ELR (cell line): ENCODE measurements at places on chromosomes 12 and 14.

GRCh38 chr14:65320661-65321308 is 91.7 kb upstream of the FUT8 start:
- no peak for DNase-seq

- no peak for DNase-seq
Observed at GRCh38 chr12:12788131-12788530, 2.7 kb downstream of the APOLD1 start.

DNA sequence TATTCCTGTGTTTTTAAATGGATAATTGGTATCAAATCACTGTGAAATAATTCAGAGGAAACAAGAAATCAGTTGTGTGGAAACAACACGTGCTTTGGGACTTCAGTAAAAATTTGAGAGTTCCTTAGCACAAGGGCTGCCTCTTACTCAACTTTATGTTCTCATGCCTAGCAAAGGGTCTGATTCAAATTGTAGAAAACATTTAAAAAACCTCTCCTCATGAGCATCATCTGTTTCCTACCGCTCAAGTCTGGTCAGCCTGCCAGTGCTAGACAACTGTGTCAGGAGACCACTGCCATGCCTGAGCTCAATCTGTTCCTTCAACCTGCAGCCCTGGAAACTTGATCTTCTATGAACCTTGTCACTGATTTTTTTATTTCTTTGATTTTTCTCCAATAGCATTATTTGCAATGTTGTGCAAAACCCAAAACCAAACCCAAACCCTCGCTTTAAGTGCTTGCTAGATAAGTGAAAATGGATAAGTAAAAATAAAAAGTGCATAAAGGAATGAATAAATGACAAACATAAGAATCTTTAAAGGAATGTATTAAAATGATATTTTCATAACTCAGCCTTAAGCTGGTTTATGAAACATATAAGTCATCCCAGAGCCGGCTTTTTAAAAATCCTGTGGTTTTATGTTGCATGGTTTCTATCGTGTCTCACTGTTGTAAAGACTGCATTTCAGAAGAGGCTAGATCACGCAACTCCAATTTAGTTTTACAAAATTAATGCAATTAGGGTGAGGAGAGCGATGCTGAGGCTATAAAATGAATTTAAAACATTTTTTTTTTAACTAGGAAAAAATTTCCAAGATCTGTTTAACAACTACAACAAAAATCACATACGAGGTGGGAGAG is 361.2 kb upstream of the PDE3A start:
- no peak for DNase-seq

- DNase-seq: no peak
Observed at GRCh38 chr12:57235728-57236131, 6.2 kb downstream of the SHMT2 start.

DNA sequence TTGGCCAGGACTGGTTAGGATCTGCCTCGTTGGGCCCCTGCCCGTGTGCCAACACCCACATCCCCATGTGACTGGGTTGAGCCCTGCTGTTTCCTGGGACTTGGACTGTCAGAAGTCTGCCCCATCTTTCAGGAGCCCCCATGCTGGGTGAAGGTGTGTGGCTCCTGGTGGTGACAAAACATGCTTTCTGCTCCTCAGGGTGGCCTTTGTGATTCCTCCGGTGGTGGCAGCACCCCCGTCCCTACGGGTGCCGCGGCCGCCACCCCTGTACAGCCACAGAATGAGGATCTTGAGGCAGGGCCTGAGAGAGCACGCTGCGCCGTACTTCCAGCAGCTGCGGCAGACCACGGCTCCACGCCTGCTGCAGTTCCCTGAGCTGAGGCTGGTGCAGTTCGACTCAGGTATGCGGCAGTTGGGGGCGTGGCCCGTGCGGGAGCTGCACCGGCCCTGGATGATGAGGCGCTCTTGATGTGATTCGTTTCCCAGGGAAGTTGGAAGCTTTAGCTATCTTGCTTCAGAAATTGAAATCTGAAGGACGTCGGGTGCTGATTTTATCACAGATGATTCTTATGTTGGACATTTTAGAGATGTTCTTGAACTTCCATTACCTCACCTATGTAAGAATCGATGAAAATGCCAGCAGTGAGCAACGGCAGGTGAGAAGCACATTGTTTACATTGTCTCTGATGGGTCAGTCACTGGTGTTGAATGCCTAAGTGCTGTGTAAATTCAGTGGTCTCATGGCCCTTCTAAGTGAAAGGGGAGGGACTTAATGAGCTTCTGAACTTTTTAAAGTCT is 80.0 kb downstream of the EP400 start:
- DNase-seq: peak; percentile 52

GRCh38 chr12:104997541-104997940 is 11.4 kb downstream of the NOPCHAP1 start:
- DNase-seq: no peak

DNA sequence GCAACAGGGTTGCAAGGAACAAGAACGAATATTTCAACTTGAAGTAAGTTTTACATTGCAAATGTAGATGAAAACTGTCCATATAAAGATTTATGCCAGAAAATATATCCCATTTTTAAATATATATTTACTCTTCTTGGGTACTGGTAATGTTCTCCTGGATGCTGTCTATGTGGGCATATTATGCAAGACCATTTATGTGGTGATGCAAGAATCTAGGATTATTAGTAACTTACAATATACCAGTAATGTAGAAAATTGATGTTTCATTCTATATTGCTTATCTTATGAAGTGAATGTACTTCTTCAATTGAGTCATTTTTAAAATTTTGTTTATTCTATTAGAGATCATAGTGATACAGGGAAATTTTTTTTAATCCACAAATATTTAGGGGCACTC is 25.1 kb downstream of the FGFR1OP2 start:
- no peak for DNase-seq

DNA sequence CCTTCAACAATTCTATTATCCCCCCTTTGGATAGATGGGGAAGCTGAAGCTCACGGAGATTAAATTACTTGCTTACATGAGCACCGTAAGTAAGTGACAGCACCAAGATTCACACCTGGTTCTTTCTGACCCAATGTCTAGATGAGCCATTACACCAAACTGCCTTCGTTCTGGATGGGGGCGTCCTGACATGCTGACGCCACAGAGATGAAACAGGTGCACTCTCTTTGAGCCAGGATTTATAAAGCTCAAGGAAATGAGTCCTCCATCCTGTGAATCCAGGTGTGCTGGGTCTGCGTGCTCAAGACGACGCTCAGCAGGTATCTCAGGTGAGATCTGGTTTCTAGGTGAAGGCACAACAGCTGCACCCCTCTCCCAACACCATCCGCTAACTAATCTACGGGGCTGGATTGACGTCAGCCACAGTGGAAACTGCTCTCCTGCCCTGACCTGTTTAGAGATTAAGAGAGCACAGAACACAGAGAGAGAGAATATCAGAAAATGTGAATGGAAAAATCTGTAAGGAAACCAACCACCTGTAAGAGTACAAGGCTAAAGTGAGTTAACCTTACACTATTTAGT is 61.6 kb downstream of the KSR2 start:
- no peak for DNase-seq

- DNase-seq: no peak
Observed at GRCh38 chr12:109723311-109723881, 9.8 kb downstream of the FAM222A start.

- no peak for DNase-seq
Observed at GRCh38 chr14:65838565-65838964, 426.0 kb downstream of the FUT8 start.

DNA sequence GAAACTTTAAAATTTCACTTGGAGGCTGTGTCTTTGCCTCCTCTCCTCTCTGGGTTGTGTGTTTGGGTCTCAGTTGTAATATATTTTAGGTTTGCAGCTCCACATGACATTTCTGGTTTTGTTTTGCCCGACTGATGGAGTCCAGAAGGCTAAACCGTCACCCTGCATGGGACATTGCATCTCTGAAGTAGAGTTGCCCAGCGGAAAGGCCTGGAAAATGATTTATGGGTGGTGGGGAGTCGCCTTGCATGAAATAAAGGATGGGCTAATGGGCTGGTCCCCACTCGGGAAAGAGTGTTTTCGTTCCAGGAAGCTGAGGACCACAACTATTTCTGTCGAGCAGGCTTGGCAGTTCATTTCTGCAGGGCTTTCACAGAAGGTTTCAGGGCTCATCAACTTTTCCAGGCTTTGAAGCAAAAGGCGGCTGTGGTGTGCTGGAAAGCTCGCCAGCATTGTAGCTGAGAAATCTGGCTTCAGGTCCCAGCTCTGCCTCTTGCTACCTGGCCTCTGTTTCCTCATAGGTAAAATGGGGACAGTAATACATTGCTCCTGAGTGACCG is 74.8 kb upstream of the GSC start:
- no peak for DNase-seq

DNA sequence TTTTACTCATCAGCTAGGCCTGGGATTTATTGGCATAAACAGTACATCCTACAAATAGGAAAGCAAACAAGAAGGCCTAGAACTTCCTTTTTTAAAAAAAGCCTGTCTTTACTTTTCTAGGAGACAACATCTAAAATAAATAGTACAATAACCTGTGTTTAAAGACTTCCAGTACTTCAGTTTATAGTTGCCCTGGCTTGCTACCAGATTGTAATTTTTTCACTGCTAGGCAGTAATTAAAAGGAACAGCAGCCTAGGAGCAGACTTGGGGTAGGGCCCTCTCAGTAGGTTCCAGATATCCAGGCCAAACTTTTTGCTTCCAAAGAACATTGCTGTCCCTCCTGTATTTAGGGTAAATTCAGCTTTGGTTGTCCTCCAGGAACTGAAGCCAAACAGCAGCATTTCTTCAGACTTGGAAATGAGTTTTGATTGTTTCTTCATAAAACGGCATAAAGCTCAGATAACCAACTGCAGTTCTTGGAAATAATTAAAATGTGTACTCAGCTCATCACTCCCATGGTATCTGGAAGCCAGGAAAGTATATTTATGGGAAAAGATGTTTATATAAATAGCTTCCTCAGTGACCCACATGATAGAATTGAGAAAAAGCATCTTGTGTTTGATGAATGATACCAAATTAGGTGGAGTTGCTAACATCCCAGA is 61.7 kb downstream of the PPP1R36 start:
- DNase-seq: no peak

- no peak for DNase-seq
Observed at GRCh38 chr14:97143456-97143855, 346.3 kb downstream of the VRK1 start.

GRCh38 chr12:93219947-93220346 is 157.8 kb upstream of the NUDT4 start:
- no peak for DNase-seq

- DNase-seq: peak; percentile 40
Observed at GRCh38 chr12:1800401-1801302, 19.7 kb upstream of the LRTM2 start.

DNA sequence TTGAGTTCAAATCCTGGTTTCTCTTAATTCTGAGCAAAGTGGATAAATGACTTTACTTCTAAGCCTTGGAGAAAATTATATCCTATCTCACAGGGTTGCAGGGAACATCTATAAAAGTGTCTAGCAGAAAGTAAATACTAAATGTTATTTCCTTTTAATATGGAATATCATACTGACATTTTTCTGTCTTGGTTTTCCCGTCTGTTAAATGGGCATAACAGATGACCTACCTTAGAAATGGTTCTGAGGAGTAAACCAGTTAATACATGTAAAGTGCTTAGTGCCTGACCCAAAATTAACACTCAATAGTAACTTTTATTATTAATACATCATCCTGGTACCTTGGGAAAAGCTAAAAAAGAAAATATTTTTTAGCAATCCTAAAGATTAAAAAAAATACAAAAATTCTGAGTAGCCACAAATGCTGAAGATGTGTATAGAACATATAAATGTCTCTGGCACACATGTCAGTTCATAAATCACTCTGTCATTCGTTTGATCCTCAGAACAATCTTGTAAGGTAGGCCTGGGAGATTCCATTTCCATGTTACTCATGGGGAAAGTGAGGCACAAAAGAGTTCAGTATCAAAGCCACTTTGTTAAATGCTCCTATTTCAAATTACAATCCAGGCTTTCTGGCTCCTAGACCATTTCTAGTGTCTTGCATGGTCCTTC is 1.3 kb downstream of the VIPAS39 start:
- DNase-seq: no peak

- no peak for DNase-seq
Observed at GRCh38 chr14:91399868-91400640, 17.6 kb downstream of the CCDC88C start.

DNA sequence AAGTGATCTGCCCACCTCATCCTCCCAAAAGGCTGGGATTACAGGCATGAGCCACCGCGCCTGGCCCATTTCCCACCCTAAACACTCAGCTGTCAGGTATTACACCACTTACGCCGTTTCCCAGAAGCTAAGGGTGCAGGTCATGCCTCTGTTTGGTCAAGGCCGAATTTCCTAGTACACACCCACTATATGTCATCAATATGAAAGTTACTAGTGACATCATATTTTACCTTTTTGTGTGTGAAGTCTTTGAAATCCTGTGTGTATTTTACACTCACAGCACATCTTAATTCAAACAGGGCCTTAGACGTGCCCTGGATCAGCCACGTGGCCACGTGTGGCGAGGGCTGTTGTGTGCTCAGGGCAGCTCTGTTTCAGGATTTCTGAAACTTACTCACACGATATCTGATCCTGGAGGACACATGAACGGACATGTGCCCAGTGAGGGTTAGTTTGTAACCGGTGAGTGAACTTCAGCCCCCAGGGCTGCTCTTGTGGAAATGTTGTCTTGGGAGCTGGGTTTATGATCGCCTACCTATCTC is 51.8 kb downstream of the GLT1D1 start:
- no peak for DNase-seq

- no peak for DNase-seq
Observed at GRCh38 chr12:125124320-125124966, 59.2 kb downstream of the AACS start.

DNA sequence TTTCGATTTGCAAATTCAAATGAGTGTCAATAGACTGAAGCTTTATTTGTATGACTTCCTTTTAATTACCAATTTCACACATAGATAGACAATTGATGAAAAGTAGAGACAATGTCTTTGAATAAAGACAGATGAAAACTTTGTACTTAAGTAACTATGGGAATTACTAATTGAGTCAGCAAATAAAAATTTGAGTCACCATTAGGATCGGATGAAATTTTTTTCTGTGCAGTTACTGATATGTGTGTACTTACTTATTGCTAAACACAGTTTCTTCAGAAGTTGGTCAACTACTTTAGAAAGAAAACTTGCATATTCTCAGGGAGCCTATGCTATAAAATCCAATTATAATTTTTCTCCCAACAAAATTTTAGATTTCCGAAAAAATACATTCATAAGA is 224.9 kb upstream of the SLC16A7 start:
- DNase-seq: no peak

DNA sequence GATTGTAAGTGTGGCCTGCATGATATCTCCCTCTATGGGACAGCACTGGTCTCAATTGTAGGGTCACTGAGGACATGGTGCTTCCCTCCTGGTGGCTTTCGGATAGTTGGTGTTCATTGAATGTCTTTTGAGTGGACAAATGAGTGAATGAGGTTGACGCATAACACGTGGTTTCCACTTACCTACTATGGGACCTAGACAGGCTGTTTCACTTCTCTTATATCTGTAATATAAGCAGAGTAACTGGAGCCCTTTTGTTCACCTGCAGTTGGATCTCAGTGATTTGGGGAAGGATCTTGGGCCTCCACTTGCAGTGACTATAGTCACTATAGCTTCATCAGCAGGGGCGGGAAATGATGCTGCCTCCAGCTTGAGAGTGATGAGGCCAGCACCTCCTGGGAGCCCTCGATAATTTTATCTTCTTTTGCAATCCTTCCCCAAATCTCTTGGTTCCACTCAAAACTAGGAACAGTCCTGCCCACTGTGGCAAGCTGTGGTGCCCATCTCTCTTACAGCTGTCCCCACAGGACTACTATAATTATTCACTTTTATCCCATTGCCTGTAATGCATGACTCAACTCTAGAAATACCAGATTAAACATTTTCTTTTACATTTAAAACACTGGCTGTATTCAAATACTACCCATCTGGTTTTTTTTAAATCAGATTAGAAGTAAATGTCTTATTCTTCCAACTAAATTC is 242.9 kb downstream of the CHST11 start:
- DNase-seq: no peak
